ENCODE measurements at places on chromosomes 1 and 21.

DNA sequence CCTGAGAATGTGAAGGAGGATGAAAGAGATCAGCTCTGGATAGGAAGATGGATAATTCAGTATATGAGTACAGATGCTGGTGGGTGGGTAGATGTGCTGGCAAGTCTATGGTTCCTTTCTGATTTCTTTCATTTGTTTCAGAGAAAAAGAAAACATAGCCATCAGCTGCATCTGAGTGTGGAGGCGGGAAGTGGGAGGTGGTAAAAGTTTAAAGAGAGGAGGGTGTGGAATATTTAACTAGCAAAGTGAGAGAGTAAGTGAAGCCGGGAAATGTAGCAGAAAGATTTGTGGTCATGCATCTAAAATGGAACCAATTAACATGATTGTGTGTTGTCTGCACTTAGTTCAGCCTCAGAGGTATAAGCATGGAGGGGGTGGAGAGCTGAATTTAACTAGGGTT is 16.4 kb downstream of the RPE65 start:
- no peak for DNase-seq

- no peak for DNase-seq
These were observed 98.3 kb downstream of the KAZN start for GRCh38 chr1:14696761-14697160.

DNA sequence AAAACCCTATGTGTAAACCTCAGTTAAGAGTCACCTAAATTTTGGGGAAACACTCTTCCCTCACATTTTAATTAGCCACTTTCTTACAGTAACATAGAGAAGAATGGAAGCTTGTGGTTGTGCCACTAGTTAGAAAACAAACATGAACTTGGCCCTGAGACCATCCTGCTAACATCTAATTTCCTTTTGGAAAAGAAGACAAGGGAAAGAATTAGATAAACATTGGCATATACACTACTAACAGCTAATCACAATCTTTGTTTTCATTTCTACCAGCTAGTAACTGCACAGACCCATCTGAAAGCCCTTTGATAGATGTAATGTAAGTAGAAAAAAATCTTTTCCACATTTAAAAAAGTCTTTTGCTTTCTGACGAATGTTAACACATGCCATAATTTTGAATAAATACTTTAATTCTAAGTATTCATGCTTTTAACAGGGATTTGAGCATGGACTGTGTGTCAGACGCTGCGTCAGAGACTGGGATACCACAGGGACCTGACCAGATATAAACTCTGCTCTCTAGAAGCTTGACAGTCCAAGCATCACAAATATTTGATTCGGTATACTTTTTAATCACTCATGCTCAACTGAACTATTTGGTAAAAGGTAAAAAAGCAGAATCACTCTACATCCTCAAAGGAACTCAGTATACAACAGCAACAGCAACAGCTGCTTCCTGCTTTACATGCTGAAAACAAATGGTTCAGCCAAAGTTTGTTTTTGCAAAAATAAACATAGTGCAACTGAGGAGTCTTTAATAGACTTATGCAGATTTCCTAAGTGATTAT is 30.2 kb downstream of the DPH5 start:
- no peak for DNase-seq

DNA sequence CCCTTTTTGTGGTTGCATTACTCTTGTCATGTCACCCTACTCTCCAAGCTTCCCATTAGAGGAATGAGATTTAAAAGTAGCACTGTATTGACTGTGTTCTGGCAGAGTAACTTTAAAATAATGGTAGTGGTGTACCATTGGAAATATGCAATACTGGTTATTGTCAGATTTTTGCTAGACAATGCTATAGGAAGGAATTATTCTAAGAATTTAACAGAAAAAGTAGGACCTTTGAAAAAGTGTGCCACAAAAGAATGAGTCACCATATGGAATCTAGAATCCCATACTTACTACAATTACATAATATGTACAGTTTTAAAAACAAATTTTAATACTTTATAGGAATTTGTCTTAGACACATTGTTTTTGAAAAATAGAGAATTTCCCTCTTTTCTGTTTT is 13.8 kb downstream of the MIER1 start:
- no peak for DNase-seq

DNA sequence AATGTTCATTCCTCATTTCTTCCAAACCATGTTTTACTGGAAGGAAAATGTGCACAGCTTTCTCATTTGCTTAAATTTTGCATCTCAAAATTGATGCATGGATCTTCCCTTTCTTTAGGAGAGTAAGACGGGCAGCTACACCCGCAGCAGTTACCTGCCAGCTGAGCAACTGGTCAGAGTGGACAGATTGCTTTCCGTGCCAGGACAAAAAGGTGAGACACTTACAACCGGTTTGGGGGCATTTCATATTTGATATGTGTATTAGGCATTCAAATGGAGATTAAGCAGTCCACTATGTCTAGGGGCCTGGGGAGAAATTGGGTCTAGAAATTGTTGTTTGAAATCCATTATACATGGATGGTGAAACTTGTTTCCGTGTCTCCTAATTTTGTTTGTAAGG is 12.9 kb downstream of the C8A start:
- no peak for DNase-seq

GRCh38 chr1:155005076-155006011 is 2.7 kb downstream of the ZBTB7B start:
- no peak for DNase-seq

GRCh38 chr1:115173151-115173550 is 83.8 kb upstream of the TSPAN2 start:
- DNase-seq: no peak

- no peak for DNase-seq
These were observed 18.2 kb downstream of the STYXL2 start for GRCh38 chr1:167111868-167112709.

GRCh38 chr1:192726820-192727504 is 81.9 kb upstream of the RGS2 start:
- DNase-seq: no peak

GRCh38 chr1:239816081-239816782 is 275.5 kb upstream of the FMN2 start:
- DNase-seq: no peak

GRCh38 chr1:172874950-172875349 is 175.8 kb downstream of the TNFSF18 start:
- no peak for DNase-seq

- no peak for DNase-seq
These were observed 83.2 kb downstream of the APP start for GRCh38 chr21:26087223-26087918.

DNA sequence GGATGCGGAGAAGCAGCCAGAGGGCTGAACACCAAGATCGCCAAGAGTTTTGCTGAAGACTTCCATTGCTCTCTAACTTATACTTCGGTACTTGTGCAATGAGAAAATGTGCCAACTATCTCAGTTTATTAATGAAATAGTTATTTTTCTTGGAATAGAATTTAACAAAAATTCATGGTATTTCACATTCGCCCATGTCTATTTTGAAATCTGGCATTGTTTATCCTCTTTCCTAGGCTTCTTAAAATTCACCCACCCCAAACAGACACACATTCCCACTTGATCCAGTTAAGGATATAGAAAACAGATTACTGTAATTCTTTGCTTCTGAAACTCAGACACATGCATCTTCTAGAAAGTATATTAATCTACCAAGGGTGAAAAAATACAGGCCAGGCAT is 56.3 kb upstream of the ADAMTS5 start:
- no peak for DNase-seq

DNA sequence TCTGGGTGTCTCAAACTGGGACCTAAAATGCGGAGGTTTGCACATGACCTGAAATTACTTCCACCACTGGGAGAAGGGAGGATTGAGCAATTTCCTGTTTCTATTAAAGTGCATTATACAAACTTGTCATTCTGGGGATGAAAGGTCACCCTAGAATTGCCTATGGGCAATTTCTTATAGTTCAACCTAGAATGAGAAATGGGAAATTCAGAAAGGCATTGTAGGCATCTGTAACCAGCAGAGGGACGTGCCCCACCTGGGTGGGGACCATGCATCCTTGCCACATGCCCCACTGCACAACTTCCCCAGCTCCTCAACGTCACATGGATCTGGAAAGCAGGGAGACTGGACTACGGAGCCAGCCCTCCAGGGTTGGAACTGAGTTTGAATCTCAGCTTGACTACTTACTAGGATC is 47.0 kb downstream of the MRPL39 start:
- DNase-seq: no peak

GRCh38 chr21:35840197-35840799 is 220.0 kb downstream of the SETD4 start:
- DNase-seq: no peak

DNA sequence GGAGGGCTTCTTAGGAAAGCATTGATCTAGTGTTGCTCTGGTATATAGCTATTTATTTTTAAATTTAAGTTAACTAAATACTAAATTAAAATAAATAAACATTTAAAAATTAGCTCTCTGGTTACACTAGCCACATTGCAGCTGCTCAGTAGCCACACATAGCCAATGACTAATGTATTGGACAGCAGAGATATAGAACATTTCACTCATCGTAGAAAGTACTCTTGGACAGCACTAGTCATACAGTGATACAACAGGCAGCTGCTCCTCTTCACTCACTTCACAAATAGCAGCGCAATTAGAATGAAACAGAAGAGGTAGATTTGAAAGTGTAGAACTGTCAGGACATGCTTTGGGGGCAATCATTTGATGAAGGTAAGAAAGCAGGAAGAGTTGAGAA is 245.4 kb downstream of the PBX1 start:
- DNase-seq: no peak

DNA sequence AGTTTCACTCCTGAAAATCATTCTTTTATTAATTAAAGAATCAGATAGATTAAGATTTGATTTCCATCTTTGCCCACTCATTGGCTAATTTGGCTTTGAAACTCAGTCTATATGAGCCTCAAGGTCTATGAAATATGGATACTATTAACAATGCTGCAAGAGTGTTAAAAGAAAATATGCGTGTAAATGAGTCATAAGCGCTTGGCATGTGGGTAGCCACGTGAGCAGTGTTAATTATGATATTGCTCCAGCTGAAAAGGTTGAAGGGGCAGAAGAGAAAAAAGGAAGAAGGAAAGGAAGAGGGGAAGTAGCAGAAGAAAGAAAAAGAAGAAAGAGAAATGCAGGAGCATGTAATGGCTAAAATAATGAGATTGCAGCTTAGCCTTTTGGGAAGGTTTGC is 151.4 kb downstream of the CHRM3 start:
- DNase-seq: no peak

GRCh38 chr1:63049135-63049534 is 265.2 kb downstream of the ATG4C start:
- no peak for DNase-seq

DNA sequence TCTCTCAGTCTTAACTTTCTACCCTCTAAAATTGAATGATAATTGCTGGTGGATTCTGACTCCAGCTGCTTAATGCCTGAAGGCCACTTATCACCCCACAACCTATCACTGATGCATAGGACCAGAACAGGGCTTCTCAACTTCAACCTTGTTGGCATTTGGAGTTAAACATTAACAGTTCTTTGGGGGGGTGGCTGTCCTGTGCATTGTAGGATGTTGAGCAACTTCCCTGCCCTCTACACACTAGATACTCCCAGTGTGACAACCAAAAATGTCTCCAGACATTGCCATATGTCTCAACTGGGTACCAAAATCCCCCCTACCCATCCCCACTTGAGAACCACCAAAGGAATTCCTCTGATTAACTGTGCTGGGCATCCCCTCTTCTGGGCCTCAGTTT is 275.4 kb upstream of the TMEM51 start:
- DNase-seq: no peak

DNA sequence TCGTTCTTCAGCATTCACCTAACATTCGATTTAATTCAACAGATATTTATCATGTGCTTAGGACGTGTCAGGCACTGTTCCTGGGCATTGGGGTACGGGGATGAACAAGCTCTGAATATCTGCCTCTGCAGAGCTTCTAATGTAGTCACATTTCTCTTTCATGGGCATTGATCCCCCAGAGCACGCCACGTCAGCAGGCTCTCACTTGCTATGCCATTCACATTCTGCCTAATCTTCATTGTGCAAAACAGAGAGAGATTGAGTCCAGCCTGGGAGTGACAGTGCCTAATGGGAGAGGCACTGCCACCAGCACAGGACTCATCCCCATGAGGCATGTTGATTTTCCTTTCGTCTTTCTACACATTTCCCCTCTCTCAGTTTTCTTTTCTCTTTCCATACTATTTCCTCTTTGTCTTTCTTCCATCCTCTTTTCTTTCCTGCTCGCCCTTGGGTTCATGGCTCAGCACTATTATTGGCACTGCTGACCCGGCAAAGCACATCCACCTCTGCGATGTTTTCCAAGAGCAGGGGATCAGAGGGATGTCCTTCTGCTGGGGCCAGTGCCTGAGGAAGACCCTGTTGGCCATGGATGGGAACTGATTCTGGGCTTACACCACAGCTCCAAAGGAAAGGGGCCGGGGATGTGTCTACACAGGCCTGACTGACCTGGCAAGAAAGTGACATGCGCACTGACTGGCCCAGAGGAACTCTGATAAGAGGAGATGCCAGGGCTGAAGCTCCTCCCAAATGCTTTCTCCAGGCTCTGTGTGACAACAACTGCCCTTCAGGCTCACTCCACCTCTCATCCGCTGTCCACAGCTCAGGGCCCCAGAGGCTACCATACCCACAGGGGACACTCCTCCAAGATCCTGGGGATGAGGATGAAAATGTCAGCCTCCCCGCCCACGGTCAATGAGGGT is 195.9 kb downstream of the TOMM20 start:
- peak; percentile 36 for DNase-seq

GRCh38 chr1:114145504-114146151 is 8.0 kb downstream of the SYT6 start:
- DNase-seq: no peak

GRCh38 chr1:68950036-68950435 is 453.2 kb upstream of the DEPDC1 start:
- DNase-seq: no peak

DNA sequence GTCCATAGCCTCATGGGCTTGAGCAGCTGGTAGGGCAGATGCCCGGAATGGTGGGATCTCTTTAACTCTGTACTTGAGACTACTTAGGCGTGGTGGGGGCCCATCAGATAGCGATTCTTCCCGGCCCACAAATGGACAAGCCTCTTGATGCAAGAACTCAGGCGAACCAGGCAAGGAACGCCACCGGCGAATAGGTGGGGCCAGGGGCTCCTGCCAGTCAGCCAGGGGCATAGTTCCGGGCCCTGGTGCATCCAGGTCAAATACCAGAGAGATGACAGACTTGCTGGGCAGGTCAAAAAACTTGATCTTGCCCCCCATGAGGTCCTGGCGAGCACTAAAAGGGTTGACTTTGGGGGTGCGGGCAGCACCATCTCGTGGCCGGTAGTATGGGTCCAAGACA is 4.8 kb upstream of the MUTYH start:
- no peak for DNase-seq

DNA sequence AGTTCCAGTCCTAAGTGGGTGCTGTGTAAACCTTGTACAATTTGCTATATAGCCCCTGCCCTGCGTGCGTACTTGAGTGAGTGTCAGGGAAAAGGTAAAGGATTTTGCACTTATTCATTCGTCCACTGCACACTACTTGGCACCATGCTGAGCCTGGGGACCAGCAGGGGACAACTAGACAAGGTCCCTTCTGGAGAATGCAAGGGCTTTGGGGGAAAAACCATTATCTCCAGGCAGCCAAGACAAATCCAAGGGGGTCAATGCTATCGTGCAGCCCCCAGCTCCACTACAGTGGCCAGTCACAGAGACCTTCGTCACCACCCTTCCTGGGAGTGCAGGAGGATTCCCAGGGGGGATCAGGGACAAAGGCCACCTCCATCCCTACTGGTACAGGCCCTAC is 39.7 kb downstream of the MATN1 start:
- DNase-seq: no peak

GRCh38 chr1:52192436-52192835 is 50.5 kb downstream of the ZFYVE9 start:
- DNase-seq: no peak

Data from activated T-cell treated with anti-CD3 and anti-CD28 coated beads, Interleukin-2, amount 50 U/mL, for 24 hours (primary cell).